ENCODE measurements at places on chromosomes 7 and 10. TPM values are rescaled to one million over a fixed set of nuclear protein-coding genes. Genes with fewer than 3 reads are reported as not detected.

NPSR1 gene
- total RNA-seq, result not detected

MYPN gene
- not detected for total RNA-seq

ATP6V0A4 gene
- not detected for total RNA-seq

NEUROD6 gene
- total RNA-seq, result not detected

MMD2 gene
- total RNA-seq, result not detected

DNAH11 gene
- not detected for total RNA-seq

FAM25C gene
- not detected for total RNA-seq

TNPO3 gene
- total RNA-seq, result 40.5 TPM

LIPJ gene
- total RNA-seq, result 0.36 TPM

DNA sequence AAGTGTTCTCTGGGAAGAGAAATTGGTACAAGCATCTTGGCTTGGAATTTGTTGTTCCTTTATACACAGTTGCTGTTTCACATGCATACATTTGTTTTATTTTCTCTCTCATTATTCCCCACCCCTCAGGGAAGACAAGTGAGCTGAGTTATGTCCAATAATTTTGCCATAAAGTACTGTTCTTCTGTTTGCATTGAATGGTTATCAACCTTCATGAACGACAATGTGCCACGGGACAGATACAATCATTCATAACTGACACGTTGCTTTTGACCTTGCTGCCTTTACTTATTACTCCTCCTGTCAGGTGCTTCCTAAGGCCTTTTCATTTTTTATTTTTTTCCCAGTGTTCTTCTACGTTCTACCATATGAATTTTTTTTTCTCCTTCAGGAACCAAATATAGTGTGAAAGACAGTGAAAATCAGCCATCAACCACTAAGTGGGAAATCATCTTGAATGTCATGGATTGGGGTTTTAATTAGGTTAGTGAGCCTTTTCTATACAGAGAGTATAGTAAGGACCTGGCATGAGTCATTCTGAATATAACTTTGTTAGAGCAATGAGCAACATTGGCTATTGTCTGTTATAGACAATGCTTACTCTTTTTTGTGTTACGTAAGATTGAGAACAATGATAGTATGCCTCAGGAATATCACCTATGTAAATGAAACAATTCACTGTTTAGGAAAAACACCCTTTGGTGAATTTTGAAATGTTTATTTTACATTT lies 383.2 kb downstream of the MALRD1 start:
- DNase-seq, result no peak

GRCh38 chr10:53430127-53430891 lies 657.7 kb upstream of the MBL2 start:
- no peak for DNase-seq

- DNase-seq, result no peak
Observed at GRCh38 chr7:47024991-47025390, 556.9 kb downstream of the TNS3 start.

DNA sequence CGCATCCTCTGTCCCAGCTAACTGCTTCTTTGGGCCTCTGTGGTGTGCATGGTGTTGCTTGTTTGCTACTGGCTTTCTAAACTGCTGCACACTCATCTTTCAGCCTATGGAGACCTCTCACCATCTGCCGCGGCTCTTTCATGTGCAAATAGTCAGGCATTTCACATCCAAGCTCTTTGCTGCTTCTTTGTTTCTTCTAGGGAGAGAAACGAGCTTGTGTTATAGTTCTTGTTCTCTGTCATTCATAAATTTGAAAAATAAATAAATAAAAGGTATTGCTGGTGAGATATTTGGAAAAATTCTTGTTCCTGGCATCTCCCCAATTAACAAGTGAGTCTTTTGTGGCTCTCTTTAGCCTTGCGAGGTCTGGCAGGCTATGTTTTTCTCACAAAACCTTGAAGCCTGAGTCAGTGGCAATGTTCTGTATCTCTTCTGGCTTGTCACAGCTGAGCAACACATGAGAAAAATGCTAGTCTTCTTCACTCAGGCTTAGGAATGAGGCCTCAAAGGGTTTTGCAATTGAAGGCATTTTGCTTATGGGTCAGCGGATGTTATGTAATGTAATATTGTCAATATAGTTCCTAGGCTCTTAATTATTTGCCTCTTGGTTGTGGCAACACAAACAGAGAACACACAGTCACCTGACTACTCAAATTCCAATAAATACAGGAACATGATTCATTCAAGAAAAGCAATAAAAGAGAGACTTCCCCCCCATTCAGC lies 274.0 kb downstream of the FRMD4A start:
- DNase-seq, result no peak

- DNase-seq, result no peak
Observed at GRCh38 chr10:75513292-75513885, 82.0 kb downstream of the LRMDA start.

DNA sequence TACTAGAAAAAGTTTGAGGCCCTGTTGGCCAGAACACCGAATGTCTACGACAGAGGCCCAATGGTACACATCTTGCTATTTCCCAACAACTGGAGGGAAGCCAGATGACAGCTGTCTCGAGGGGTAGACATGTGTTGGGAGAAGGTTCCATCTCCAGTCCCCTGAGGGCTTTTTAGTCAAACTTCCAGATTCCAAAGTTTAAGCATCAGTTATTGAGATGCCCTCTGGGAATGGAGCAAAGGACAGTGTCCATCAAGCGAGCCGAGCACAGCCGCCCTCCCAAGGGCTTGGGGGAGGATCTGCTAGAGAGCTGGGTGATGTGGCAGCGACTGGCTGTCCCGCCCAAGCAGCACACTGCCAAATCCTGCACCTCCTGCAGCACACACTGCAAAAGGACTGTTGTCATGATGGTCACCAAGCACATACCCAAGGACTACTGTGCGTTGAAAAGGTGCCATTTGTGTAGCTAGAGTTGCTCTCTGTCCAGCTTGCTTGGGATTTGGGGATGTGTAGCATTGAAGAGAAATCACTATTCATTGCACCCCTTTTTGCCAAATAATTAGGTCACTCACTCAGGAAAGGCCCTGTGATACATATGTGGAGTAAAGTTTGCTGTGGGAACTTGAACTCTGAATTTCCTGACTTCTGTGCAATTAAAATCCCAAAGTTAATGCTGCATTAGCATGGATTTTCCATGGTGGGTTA lies 164.6 kb downstream of the TRIL start:
- DNase-seq, result no peak

- DNase-seq, result no peak
Observed at GRCh38 chr7:158825628-158826289, 3.5 kb downstream of the ESYT2 start.

DNA sequence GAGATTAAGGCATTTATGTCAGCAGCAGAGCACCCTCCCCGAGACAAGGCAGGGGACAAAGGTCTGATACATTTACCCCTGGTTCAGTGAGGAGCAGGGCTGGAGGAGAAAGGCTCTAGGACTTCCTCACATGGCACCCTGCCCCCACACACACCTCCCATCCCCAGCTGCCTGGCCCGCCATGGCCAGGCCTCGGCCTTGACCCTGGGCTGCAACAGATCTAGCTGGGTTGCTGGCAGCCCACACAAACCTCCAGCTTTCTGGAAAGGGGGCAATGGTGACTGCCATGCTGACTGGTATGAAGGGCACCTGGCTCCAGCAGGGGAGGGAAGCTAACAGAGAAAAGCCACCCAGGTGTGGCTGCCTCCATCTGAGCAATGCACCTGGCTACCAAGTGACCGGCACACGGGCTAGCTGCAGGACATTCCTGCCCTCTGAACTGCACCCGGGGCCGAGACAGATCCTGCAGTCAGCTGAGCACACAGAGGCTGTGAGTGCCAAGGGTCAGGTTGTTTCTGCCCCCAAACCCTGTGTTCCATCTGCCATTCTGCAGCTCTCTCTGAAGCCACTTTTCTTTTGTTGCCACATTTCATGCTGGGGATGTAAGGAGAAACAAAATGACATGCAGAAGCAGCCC lies 85.8 kb upstream of the LRRC18 start:
- DNase-seq, result no peak

- DNase-seq, result no peak
Observed at GRCh38 chr10:35872671-35873070, 230.6 kb upstream of the FZD8 start.

DNA sequence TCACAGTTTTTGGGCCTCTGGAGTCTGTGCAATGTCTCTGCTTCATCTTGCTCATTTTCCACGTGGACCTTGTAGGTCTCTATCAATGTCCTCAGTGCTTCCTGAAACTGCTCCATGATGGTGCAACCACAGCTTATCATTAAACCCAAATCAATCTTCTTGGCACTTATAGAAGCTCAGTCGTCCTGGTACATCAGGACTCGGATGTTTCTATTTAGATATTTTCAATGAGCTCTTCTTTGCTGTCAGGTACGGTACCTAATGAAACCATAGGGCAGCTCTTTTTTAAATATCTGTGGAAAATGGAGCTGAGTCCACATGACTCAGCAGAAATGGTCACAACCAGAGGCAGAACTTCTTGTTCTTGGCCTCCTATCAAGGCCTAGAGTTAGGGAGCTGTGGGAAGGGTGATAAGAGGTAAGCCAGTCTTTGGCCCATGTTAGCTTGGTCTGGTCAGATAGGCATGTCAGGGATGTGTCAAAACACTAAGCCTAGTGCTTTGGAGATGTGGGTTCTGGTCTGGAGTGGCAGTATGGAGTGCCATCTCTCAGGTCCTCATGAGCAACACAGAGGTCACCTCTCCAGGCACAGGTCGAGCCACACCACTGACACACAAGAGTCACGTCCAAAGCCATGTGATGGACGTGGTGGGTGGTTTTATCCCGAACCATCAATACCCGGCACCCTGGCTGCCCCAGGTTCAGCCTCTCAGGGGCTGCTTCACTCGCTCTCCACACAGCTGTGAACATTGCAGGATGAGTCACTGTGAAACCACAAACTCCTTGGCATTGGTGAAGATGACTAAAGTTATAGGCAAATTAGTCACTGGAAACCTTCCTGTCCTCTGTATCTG lies 87.0 kb downstream of the TBXAS1 start:
- DNase-seq, result no peak

DNA sequence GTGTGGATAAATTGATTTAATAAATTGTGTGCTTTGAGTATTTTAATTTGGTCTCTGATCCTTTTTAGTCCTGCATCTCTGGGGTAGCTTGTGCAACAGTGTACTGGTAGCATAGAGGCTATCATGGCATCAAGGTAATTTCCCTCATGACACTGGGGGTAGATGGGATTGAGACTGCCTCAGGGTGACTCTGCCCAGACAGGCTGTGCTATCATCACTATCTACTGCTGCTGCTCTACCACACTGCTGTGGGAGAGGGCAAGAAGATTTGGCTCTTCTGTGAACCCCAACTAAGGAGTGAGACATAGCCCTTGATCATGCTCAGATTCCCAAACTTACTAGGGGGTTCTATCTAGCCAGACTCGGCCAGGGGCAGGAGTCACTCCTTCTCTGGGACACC lies 43.6 kb upstream of the JAZF1 start:
- DNase-seq, result no peak

DNA sequence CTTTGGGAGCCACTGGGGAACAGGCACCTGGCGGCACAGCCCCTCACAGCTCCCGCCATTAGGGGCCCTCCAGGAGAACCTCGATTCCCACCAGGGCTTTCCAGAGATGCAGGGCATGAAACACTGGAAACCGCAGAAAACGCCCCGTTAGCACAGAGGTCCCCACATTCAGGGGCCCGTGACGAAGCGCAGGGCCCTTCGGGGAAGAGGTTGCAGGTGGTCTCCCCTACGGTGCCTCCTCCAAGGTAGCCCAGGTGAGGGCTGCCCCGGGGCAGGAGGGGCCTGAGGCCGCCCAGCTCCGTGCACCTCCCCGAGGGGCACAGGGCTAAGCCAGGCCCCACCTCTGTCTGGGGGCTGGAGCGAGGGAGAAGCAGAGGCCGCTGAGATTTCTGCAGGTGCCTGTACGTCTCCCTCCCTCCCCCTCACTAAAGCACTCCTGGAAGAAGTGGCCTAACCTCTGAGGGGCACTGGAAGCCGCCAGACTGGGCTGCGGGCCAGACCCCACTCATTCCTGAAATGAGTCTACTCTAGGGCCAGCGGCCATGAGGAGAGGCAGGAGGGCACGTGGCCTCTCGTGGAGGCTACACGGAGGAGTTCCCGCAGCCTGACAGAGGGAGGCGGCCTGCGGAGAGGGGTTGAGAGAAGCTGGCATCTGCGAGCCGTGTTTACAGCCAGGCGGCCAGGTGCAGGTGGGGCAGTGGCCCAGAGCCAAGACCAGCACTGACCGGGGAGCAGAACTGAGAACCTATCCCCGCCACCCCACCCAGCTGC lies 6.9 kb downstream of the PDGFA start:
- no peak for DNase-seq

DNA sequence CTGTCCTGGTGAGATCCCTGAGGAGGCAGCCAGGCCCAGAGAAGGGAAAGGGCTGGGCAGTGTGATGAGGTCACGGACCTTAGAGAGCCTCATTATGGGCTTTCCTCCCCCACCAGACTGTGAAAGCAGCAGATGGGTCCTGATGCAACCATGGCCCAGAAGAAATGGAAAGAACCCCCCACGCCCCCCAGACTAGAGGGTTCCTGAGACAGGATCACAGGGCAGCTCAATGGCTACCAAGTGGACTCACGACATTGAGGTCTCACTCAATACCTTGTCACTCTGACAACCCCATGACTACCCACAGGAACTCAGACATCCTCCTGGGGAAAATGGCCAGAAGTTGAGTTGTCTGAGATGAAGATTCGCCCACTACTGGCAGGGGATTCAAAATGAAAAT lies 36.7 kb downstream of the FAM241B start:
- DNase-seq, result no peak

DNA sequence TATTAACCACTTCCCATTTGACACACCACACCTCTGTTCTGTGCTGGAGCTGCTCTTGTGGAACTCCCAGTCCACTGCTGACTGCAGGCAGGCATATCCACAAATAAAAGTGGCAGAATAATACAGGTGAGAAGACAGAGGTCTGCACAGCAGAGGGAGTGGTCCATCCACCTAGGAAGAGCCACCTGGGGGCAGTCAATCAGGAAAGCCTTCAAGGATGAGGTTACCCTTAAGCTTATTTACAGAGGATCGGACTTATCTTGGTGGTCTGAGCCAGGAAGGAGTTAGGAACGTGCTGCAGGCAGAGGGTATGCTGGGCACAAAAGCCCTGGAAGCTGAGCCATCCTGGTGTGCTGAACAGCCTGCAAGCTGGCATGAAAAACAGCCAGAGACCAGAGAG lies 78.7 kb downstream of the FRMPD2 start:
- DNase-seq, result no peak

GRCh38 chr7:22128528-22128920 lies 182.8 kb upstream of the CDCA7L start:
- no peak for DNase-seq
